ENCODE measurements at places on chromosomes 5 and 9.

DNA sequence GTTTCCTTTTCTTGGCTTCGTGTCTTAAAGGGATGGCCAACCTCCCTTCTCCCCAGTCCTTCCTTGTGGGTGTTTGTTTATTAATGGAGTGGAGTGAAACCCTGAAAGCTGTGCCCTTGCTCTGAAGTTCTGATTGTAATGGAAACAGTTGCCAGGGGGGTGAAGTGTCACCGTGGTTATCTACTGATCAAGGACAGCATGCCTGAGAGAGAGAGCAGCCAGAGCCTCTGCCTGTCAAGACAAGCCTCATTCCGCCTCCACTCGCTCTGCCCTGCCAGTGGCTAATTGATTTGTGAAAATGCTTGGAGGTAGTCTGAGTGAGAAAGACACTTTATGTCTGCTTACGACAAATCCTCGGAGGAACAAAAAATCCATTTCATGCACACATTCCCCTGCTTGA is 143.7 kb upstream of the SLC30A5 start:
- no peak for DNase-seq

DNA sequence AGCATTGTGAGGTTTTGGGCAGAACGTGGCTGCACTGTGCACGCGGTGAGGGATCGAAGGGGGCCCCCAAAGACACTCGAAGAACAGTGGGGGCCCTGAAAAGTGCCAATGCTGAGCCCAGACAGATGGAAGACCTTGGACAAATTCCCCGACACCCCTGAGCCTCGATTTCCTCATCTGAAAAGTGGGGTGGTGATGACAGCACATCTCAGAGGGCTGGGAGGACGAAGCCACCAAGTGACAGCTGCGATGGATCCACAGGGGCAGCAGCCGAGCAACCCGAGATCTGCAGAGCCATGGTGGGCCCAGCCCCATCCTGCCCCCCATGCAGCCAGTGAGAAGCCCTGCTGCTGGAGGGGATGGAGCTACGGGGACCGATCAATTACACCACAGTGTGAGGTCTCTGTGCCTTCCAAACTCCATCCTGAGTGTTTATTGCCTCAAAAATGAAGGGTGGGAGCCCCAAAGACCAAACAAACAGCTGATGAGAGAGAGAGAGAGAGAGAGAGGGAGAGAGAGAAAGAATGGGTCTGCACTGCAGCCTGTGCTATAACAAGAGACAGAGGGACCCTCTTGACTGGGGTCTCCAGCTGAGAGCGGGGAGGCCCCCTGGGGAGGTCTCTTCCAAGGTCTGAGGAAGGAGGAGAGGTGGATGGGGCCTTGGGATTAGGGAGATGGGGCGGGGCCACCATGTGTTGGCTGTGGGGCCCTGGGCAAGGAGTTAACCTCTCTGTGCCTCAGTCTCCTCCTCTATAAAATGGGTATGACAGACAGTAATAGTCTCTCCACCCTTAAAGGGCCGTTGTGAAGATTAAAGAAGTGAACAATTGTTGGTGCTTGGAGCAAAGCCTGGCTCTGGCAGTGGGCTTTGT is 134.4 kb upstream of the IER5L start:
- DNase-seq = no peak

DNA sequence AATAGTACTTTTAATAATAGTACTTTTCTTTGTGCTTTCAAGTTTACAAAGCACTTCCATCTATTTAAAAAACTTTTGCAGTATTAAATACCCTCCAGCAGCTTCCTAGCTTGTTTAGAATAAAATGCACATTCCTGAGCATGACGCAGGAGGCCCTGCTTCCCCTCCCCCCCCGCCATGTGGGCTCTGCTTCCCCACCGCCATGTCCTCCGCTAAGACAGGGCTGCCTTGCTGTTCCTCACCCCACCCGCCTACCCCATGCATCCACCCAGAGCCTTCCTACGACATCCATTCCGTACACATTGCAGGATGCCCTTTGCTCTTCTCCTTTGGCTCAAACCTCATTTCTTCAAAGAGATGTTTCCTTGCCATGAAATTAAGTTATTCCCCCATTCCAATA is 205.9 kb upstream of the MSX2 start:
- no peak for DNase-seq

- no peak for DNase-seq
Observed at GRCh38 chr5:102670224-102670836, 84.8 kb upstream of the PAM start.

- no peak for DNase-seq
Observed at GRCh38 chr9:72952381-72952690, 517 bp downstream of the ALDH1A1 start.

DNA sequence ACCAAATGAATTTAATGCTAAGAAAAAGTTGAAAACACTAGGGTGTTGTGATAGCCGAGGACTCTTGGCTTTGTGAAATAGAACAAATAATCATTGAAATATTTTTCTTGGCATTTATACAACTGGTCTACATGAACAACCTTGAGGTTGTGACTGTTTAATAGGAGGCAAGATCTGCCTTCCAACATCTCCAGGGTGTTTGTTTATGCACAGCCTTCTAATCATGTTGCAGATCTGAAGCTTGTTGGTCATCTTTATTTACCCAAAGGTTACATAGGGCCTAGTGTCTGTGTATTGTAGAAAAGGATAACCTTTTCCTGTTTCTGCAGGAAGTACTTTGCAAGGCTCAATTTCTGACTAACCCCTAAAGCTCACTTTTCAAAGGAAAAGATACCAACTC is 65.2 kb upstream of the RANBP3L start:
- DNase-seq = no peak

- DNase-seq = peak; percentile 28
Observed at GRCh38 chr5:115583474-115583873, 18.8 kb downstream of the TICAM2 start.

DNA sequence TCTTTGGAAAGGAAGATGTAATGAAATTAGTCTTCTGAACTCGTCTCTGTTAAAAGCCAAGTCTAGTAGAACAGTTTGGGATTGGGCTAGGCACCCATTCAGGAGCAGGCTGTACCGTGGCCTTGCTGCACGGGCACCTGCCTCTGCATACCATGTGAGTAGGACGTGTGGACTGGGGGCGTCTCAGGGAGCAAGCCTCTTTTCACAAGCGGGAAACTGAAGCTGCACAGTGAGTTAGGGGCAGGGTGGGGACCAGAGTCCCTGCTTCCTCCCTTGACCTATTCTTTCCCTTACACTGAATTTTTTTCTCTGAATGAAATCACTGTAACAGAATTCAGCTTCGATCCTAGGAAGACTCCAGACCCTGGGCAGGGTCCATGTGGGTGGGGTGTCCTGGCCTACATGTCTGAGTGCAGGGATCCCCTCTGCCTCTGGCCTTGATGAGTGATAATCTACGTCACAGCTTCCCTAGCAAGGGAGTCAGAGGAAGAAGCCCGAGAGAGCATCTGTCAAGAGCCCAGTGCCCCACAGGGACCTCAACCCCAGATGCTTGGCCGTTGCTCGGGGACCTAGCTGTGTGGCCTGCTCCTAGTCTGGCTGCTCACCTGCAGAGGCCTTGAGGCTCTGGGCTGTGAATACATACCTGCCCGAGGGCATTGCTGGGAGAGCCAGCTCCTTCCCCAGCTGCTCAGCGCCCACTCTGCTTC is 15.1 kb downstream of the PHF2 start:
- no peak for DNase-seq

DNA sequence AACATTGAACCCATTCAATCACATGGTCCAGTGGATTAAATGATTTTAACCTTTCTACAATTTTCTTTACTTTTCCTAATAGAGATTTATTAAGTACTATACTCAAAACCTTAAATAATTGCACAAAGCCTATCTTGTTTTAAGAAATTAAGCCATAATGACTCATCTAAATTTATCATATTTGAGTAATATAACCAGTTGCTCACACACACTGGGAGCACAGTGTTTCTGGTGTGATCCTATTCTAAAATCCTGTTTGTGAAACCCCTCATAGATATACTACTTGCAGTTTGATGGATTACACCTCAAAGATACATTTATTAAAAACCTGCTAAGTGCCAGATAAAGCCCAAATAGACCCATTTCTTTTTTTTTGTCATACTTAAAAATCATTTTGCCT is 668.3 kb upstream of the CDH18 start:
- DNase-seq = no peak

Measured in RKO (cell line).